ENCODE measurements at places on chromosomes 3 and 15.

DNA sequence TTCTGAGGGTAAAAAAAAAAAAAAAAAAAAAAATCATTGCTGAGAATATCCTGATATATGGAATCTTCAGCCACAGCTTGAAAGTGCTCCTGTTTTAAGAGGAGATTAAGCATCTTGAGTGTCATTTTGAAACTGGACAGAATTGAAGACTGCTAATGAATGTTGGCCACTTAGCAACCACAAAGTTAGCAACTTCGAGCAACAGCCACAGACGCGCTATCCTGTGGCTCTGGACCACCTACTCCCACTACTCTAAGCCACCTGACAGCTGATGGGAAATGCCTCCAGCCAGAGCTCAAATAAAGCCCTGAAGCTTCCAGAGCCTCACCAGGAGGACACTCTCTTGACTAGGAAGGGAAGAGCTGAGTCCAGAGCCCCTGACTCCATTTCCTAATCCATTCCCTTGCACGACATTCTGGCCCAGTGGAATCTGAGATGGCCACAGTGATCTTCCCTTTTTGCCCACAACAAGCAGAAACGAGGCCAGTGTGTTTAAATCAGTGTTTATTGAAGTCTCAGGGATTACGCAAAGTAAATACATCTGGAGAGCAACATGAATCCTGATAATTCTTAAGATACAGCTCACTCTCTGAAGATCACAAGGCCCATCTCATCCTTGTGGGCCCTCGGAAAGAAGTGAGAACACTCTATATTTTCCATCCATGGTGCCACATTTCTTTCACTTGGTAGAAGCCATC is 58.6 kb downstream of the TMEM212 start:
- no peak for DNase-seq

GRCh38 chr3:143070977-143071551 is 48.5 kb upstream of the CHST2 start:
- DNase-seq = no peak

DNA sequence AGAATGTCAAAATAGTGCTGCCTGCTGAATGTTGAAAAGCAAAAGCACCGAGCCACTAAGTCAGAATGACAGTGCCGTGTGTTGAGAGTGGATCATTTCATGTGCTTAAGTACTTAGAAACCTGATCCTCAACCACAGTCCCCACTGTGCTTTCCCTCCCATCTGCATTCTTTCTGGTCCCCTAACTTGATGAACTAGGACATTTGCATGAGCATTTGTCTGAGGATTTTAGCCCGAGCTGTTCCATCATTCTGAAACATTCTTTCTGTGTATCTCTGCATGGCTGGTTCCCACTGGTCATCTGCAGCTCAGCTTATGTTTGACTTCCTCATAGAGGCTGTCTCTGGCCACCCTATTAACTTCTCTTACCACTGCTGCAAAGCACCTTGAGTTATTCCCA is 42.0 kb downstream of the SST start:
- no peak for DNase-seq

GRCh38 chr3:149174901-149175300 is 45.5 kb downstream of the HPS3 start:
- no peak for DNase-seq

DNA sequence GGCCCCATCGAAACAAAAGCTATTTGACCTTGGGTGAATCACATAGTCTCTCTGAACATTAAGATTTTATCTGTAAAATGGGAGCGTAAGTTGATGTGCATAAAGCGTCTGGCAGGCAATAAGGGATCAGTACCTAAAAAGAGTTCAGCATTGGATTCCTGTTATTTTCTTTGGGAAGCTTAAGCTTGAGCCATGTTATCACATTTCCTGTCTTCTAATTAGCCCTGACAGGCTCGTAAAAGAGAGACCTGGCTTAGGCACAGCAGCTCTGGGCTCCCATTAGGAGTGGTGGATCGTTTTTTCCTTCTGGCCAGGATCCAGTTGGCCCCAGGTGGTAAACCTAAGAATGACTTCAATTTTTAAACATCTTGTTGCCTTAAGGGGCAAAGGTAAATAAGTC is 26.0 kb upstream of the CA12 start:
- no peak for DNase-seq

DNA sequence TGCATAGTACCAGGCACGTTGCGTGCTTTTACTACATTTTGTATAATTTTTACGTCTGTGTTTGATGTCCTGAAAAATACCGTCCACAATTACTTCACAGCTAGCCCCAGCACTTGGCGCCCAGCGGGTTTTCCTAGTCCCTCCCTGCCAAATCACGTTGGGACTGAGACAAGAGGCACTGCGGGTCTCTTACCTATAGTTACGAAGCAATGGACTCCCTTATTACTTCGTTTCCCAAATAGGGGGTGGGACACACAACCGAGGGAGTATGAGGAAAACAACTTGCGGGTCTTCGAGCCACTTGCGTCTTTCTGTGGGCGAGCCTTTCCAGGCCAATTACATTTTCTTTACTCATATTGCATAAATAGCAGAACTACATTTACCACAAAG is 620 bp upstream of the CMSS1 start:
- DNase-seq = no peak

GRCh38 chr3:69386556-69387385 is 883 bp upstream of the FRMD4B start:
- no peak for DNase-seq

GRCh38 chr3:53478921-53479664 is 15.3 kb upstream of the CACNA1D start:
- no peak for DNase-seq

- no peak for DNase-seq
These were observed 922 bp downstream of the RAB11A start for GRCh38 chr15:65869954-65870871.

- DNase-seq = no peak
These were observed 202.8 kb downstream of the FMN1 start for GRCh38 chr15:32991619-32992111.

DNA sequence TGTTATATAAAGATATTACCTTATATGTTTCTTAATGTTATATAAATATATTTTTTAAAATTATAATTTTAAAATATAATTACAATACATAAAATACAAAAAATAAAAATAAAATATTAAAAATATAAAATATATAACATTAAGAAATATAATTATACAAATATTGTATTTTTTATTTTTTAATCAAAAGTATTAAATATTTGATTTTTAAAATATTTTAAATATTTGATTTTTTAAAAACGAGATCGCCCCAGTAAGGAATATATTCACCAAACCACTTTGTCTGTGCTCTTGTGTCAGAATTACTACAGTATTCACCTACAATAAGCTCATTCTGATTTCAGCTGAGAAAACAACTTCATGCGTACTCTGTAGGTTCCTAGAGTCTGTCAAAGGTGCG is 89.1 kb downstream of the ETFA start:
- DNase-seq = no peak

DNA sequence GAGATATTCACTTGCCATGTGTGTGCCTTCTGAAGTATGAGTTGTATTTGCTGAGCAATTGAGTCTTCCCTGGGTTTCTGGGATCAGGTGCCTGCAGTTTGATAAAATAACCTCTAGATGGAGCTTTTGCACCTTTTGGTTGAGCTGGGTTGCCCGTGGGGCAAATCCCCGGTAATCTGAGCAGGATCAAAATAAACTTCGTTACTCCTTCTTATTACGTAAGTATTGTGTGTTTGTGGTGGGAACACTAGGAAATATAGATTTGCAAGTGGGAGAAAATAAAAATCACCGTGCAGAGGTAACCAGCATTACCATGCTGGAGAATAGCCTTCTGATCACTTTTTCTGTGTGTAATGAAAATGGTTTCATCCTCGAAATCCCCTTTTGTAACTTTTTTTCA is 277.4 kb upstream of the NR2E3 start:
- DNase-seq = no peak

DNA sequence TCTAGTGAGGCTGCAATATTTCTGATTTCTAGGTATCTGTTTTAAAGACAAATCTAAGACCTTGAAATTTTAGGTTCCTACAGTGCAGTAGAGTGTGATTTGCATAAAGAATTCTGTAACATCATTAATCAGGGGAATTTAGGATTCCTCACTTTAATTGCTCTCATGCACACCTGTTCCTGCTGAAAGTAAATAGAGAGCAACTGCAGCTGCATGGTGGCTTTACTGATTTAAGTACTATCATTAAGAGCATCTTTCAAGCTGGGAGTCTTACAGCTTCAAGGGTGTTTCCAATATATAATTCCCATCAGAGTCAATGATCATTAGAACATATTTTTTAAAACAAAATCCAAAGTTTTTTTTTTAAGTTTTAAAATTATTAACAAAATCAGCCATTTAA is 36.0 kb upstream of the C3orf70 start:
- DNase-seq = no peak

DNA sequence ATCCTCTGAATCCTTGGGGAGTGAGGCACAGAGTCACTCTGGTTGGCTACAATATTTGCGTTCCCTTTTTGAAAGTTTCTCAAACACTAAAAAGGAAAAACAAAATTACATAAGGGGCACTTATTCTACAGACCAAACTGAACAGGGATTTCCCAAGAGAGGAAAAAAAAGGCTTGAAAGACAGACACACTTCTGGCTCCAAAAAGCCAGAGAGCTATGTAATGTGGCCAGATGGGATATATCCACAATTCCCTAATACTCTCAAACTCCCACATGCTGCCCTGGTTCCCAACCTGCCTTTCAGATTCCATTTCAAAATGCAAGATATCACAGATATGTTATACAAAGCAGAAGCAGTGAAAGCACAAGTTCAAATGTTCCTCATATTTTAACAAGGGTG is 1.6 kb downstream of the FRMD4B start:
- no peak for DNase-seq

GRCh38 chr3:53518495-53518981 is 24.1 kb downstream of the CACNA1D start:
- DNase-seq = no peak

DNA sequence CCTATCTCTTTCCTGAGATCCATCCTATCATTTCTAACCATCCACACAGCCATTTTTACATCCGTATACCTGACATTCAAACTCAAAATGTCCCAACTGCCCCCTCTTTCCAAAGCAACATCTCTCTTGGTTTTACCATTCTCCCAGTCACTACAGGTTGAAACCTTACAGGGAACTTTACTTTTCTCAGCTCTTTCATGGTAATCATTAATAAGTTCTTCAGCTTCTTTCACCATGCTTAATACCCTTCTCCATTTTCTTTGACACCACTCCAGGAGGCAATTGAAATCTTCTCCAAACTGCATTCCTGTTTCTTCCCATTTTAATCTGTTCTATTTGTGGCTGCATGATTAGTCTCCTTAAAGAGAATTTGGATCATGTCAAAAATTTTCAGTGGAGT is 352.5 kb downstream of the GAP43 start:
- no peak for DNase-seq

- DNase-seq = no peak
These were observed 43.0 kb upstream of the USP3 start for GRCh38 chr15:63461230-63461985.

GRCh38 chr15:77568014-77568972 is 64.4 kb downstream of the LINGO1 start:
- no peak for DNase-seq

DNA sequence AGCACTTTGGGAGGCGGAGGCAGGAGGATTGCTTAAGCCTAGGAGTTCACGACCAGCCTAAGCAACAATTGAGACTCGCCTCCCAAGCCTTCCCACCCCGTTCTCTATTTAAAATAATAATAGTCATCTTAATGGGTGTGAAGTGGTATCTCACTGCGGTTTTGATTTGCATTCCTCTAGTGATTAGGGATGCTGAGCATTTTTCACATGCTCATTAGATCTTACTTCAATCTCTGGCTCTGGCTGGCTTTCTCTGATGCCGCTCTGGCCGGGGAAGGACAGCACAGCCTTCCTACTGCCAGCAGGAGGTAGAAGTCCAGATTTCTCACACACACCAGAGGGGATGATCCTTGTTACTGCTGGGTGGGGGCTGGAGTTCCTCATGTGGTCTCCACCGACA is 7.4 kb upstream of the EIF4A2 start:
- no peak for DNase-seq

GRCh38 chr3:100631236-100631635 is 21.8 kb downstream of the ADGRG7 start:
- no peak for DNase-seq

DNA sequence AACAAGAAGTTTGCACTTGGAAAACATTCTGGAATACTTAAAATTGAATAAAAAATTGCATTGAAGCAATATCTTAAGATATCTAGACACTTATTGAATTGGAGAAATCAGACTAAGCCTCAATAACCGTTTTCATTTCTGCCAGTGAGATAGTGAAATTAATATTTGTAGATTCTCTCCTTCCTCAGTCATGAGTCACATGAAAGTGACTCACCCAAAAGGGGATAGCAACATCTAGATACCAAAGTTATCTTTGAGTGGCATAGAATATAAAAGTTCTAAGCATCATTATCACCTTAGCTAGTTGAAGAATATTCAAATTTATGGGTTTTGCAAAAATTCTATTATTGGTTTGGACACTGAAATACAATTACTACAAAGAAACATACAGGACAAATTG is 614.8 kb upstream of the ZNF717 start:
- DNase-seq = no peak

DNA sequence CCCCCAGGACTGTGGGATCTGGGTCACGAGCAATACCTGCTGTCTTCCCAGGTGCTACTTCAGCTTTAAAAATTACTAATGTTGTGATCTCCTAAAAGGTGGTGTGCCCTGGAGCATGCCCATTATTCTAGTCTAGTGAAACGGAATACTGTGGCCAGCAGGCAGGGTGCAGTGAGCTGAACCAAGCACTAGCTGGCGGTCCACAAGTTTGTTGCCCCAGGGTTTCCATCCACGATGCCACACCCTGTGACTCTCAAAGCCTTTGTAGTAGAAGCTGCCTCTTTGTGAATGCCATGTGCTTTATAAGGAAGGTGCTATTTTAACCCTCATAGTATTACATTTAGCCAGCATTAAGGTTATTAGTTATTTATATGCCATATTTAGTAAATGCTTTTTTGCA is 49.1 kb downstream of the PXYLP1 start:
- DNase-seq = no peak

GRCh38 chr15:67792250-67792942 is 32.9 kb upstream of the SKOR1 start:
- DNase-seq = no peak

DNA sequence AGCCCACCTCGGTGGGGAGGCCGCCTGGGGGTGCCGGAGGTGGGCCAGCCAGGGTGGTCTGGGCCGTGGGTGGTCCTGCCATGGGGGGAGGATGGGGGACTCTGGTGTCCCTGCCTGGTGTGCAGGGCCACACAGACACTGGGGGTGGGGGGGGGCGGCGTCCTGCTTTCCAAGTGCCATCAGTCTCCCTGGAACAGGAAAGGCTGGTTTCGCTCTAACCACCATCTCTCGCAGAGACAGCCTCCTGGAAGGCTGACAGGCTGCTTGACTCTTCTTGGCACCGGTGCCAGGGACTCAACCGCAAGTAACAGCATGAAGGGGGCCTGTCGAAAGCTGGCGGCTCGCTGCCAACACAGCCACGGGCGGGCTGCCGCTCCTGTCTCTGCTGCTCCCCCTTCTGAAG is 40.3 kb downstream of the RGMA start:
- DNase-seq = no peak

GRCh38 chr3:149783576-149783975 is 8.8 kb downstream of the ANKUB1 start:
- no peak for DNase-seq
